Sigmoid colon (tissue), 7 donors: ENCODE measurements at places on chromosomes 2 and 18. TPM values are rescaled to one million over a fixed set of nuclear protein-coding genes. Genes with fewer than 3 reads are reported as not detected.

GRCh38 chr2:215624423-215624829, 188.6 kb upstream of the FN1 start:
- DNase-seq, result peak; percentile 92

DNA sequence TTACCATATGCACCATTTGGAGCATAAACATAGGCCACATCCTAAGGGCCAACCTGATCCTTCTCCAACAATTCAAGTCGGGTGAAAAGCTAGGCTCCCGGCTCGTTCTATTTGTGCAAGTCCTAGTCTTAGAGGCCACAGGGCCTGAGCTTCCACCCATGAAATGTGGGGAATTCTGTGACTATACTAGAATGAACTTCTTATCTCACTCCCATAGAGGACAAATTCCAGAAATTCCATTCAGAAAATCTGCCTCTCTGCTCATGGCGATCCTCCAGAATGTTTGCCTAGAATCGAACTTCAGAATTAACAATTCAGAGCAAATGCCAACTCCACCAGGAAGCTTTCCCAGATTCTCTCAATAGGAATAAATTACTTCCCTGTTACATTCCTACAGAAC, 187.9 kb downstream of the BCL11A start:
- DNase-seq, result no peak

GRCh38 chr2:201796478-201796865, 9.9 kb upstream of the CDK15 start:
- no peak for DNase-seq

Gene TMEM37
- 1.1 TPM for total RNA-seq

Gene TMEM247
- not detected for total RNA-seq
